ENCODE measurements at places on chromosomes 11 and 22. TPM values are rescaled to one million over a fixed set of nuclear protein-coding genes. Genes with fewer than 3 reads are reported as not detected.

GRCh38 chr11:6895010-6895409 lies 2.7 kb upstream of the OR2D2 start:
- no peaks in the 10 kb centered on the region for H3K36me3 ChIP-seq
- H3K27me3 ChIP-seq = no peaks in the 10 kb centered on the region
- no peak overlapping the region for H3K4me3 ChIP-seq
- H3K27ac ChIP-seq = no peak overlapping the region
- H3K4me1 ChIP-seq = no peaks in the 10 kb centered on the region

Gene GVQW3
- total RNA-seq = 1.5 TPM

Gene GLYAT
- total RNA-seq = not detected

DNA sequence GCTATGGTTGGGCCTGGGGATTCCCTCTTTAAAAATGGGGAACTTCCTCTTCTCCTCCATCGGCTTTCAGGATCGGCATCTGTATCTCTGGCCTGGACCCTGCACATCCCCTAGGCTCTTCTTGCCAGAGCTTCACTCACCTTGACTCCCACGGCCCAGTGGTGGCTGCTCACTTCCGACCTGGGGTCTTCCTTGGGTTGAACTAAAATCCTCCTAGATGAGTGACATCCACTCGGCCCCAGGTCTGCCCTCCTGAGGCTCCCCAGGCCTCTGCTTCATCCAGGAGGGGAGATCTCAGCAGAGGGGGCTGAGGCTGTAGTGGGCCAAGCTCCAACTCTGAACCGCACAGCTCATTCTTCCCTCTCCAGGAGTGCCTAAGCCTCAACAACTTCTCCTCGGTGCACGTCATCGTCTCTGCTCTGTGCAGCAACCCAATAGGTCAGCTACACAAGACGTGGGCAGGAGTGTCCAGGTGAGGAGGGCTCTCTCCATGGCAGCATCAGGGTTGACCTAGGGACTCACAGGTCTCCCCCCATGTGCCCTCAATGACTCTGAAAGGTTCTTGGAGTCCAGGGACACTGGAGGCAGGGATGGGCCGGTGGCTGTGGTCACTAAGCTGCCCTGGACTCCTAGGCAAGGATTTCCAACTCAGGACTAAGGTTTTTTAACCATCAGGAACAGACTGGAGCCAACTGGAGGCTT lies 3.3 kb downstream of the RGL4 start:
- DNase-seq = no peak
- no peaks in the 10 kb centered on the region for H3K27me3 ChIP-seq
- no peaks in the 10 kb centered on the region for H3K4me1 ChIP-seq
- no peak overlapping the region for H3K4me3 ChIP-seq

DNA sequence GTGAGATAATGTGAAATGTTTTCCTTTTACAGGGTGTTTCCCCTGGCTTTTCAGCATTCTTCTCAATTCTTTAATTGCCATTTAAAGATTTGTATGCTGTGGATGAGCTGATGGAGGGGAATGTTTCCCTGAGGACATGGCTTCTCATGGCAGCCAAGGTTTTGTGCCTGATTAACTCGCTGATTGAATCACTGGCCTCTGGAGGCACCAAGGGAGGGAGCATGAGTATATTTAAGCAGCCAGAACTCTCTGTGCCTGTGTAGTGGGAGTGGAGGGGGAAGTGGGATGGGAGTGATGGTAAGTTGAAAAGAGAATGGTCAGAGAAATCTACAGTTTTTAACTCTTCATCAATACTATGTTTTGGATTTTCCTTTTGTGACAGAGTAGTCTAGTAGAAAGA lies 88.7 kb downstream of the STIM1 start:
- no peaks in the 10 kb centered on the region for H3K36me3 ChIP-seq
- no peaks in the 10 kb centered on the region for H3K27me3 ChIP-seq
- peaks cover 24% of the 10 kb centered on the region for H3K4me1 ChIP-seq
- DNase-seq = no peak
- no peak overlapping the region for H3K27ac ChIP-seq

DNA sequence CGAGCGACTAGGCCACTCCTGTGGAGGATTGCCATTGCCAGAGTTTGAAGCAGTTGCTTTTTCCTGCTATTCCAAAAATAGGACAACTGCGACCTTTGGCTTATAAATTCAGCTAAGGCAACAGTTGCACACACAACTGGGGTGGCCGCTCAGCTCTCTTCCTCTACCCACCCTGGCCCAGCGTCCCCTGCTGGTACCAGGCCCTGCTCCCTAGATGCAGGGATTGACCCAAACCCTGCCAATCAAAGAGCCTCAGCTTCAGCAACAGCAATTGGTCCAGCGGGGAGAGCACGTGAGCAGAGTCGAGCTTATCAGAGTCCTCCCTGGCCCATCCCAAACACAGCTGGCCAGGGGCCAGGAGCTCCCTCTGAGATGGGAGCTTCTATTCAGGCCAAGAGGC lies 22.0 kb upstream of the CABP2 start:
- peaks cover 6% of the 10 kb centered on the region for H3K36me3 ChIP-seq
- no peak overlapping the region for H3K4me3 ChIP-seq
- no peaks in the 10 kb centered on the region for H3K27me3 ChIP-seq
- H3K4me1 ChIP-seq = no peaks in the 10 kb centered on the region
- H3K27ac ChIP-seq = no peak overlapping the region
- DNase-seq = no peak

Gene TAF1D
- 165 TPM for total RNA-seq

DNA sequence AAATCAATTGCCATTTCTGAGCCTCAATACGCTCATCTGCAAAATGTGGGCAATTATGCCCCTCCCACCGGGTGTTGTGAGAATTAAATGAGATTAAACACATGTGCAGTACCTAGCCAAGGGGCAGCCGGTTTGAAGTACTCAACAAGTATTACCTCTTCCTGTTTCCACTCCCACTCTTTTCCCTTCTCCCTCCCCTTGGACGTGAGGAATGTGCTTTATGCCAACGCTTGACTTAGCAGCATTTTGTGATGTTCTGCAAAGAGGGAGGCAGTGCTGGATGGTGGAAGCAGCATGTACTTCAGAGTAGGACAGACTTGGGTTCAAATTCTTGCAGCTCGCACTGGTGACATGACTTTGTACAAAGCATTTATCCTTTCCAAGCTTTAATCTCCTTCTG lies 306.0 kb downstream of the BUD13 start:
- peaks cover 10% of the 10 kb centered on the region for H3K27me3 ChIP-seq
- no peak for DNase-seq
- H3K27ac ChIP-seq = no peak overlapping the region
- peaks cover 11% of the 10 kb centered on the region for H3K4me1 ChIP-seq
- no peaks in the 10 kb centered on the region for H3K36me3 ChIP-seq

DNA sequence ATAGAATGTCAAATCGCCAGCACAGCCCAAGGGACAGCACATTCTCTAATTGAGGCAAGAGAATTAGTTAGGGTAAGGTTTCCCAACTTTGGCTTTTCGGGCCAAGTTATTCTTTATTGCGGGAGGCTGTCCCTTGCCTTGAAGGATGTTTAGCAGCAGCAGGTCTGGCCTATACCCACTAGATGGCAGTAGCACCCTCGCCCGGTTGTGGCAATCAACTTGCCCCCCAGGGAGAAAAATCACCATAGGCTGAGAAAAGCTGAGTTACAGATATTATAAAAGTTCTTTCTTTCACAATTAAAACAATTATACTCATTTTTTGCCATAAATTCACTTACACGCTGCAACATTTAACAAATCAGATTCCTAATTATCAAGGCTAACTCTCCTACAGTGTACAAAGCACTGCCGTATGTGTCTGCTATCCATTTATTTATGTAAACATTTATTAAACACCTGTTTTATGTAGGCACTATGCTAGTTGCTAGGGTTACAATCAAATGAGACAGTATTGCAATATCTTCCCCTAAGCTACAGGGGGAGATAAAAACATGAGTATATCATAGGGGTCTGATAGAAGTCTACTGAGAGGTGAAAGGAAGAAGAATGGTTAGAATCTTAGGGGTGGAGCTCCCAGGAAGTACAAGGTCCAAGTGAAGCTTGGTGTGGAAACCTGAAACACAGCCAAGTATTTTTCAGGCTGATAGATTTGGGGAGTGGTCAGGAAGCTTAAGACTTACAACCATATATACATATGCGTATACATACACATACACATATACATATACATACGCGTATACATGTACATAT lies 452.3 kb downstream of the RAB38 start:
- peak; percentile 43 for DNase-seq
- no peak overlapping the region for H3K27ac ChIP-seq
- H3K4me1 ChIP-seq = peaks cover 11% of the 10 kb centered on the region
- peaks cover 12% of the 10 kb centered on the region for H3K27me3 ChIP-seq
- H3K4me3 ChIP-seq = no peak overlapping the region
- H3K36me3 ChIP-seq = no peaks in the 10 kb centered on the region

Gene NLRP14
- total RNA-seq = not detected

- H3K36me3 ChIP-seq = no peaks in the 10 kb centered on the region
- H3K4me3 ChIP-seq = no peak overlapping the region
- DNase-seq = no peak
- H3K27ac ChIP-seq = no peak overlapping the region
- H3K27me3 ChIP-seq = peaks cover 28% of the 10 kb centered on the region
Observed at GRCh38 chr11:11095831-11096723, 238.2 kb upstream of the ZBED5 start.

GRCh38 chr11:35971841-35972422 lies 28.1 kb downstream of the LDLRAD3 start:
- H3K27me3 ChIP-seq = no peaks in the 10 kb centered on the region
- H3K27ac ChIP-seq = no peak overlapping the region
- peaks cover 42% of the 10 kb centered on the region for H3K36me3 ChIP-seq
- H3K4me1 ChIP-seq = peaks cover 40% of the 10 kb centered on the region

- peak overlapping the region; percentile 71 for H3K4me3 ChIP-seq
- DNase-seq = peak; percentile 86
- peaks cover 3% of the 10 kb centered on the region for H3K36me3 ChIP-seq
- H3K4me1 ChIP-seq = peaks cover 23% of the 10 kb centered on the region
Observed at GRCh38 chr22:30325065-30325720, 1.5 kb downstream of the TBC1D10A start.

Gene GRM5
- total RNA-seq = not detected

DNA sequence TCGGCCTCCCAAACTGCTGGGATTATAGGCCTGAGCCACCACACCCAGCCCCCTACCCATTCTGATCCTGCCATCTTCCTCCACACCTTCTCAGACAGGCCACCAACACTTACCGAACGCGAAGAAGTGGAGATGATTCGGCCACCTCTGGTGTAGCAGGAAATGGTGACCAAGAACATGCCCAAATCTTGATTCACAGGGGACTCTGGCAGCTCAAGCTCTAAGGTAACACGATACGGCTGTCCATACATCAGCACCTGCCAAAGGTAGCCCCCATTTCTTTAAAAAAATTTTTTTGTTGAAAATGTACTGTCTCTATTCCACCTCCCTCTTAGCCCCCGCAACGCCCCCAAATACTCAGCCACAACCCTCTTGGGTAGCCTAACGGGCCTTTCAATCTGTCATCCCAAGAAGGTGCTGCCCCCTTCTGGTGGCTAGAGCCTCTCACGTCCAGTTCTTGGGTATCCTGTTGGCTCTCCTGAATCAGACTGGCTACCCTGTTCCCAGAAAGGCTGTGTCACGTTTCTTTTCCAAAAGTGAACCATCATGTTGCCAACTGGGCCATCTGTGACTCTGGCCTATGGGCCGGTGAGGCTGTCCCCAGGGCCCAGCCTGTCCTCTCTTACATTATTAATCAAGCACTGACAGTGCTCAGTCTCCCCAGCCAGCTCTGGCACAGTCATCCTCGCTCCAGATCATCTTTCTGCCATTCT lies 5.3 kb upstream of the LRRN4CL start:
- peaks cover 6% of the 10 kb centered on the region for H3K4me1 ChIP-seq
- no peak overlapping the region for H3K4me3 ChIP-seq
- no peaks in the 10 kb centered on the region for H3K27me3 ChIP-seq

Gene GLB1L3
- total RNA-seq = not detected

DNA sequence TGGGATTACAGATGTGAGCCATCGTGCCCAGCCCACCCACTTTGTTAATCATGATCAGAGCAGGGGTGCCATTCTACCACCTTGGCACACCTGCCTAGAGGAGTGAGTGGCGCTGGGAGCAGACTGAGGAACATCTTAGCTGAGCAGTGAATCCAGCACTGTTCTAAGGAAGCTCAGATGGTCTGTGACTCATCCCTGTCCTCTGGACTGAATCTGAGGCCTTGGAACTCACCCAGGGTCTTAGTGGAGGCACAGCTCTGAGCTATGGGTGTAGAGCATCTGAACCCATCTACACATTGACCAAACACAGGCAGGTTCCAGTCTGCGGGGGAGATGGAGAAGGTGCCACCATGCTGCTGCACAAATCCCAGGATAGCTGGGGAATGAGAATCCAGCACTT lies 14.9 kb downstream of the PGAP2 start:
- no peak overlapping the region for H3K27ac ChIP-seq
- peaks cover 15% of the 10 kb centered on the region for H3K4me1 ChIP-seq
- peak; percentile 69 for DNase-seq
- H3K36me3 ChIP-seq = peaks cover 21% of the 10 kb centered on the region
- H3K4me3 ChIP-seq = no peak overlapping the region

Gene MFNG
- total RNA-seq = 1.2 TPM

Gene ACRV1
- total RNA-seq = not detected

- no peaks in the 10 kb centered on the region for H3K27me3 ChIP-seq
- peaks cover 14% of the 10 kb centered on the region for H3K36me3 ChIP-seq
- peaks cover 9% of the 10 kb centered on the region for H3K4me1 ChIP-seq
Observed at GRCh38 chr11:66720223-66720898, 8.7 kb downstream of the SPTBN2 start.

DNA sequence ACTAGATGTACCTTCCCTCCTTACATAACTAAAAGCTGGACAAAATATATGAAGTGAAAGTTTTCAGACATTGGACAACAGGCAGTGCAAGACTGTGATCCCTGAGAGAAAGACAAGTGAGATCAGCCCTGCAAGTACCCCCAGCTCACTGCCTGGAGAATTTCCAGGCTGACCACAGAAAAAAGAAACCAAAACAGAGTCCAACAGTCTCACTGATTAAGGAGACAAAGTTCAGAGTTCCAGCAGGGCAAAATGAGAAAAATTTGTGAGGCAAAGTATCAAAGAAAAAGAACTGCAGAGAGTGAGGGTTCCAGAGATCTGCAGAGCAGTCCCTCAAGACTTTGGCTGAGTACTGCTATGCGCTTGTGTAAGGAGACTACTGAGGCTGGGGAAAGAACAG lies 47.3 kb upstream of the TMEM45B start:
- H3K27me3 ChIP-seq = no peaks in the 10 kb centered on the region
- H3K4me1 ChIP-seq = peaks cover 5% of the 10 kb centered on the region
- no peaks in the 10 kb centered on the region for H3K36me3 ChIP-seq
- H3K27ac ChIP-seq = no peak overlapping the region
- no peak for DNase-seq

Gene CENPM
- total RNA-seq = 21.1 TPM

Gene DEFB131B
- not detected for total RNA-seq

Gene SULT4A1
- not detected for total RNA-seq

Gene OR52E8
- not detected for total RNA-seq

GRCh38 chr22:41563051-41563711 lies 2.4 kb downstream of the CSDC2 start:
- no peaks in the 10 kb centered on the region for H3K36me3 ChIP-seq
- H3K27ac ChIP-seq = no peak overlapping the region
- no peak overlapping the region for H3K4me3 ChIP-seq
- DNase-seq = peak; percentile 56

Gene CLDN5
- not detected for total RNA-seq

- H3K36me3 ChIP-seq = no peaks in the 10 kb centered on the region
- H3K27me3 ChIP-seq = peaks cover 41% of the 10 kb centered on the region
- H3K4me3 ChIP-seq = no peak overlapping the region
- H3K27ac ChIP-seq = no peak overlapping the region
- H3K4me1 ChIP-seq = no peaks in the 10 kb centered on the region
- DNase-seq = no peak
Observed at GRCh38 chr22:44519886-44520285, 21.9 kb upstream of the RTL6 start.

Data from MCF 10A (cell line).